ENCODE measurements at places on chromosomes 6 and 20.

GRCh38 chr20:4068708-4069107, 53.4 kb upstream of the RNF24 start:
- no peak overlapping the region for H3K4me3 ChIP-seq
- no peak for DNase-seq
- H3K27ac ChIP-seq = no peak overlapping the region

- peaks cover 14% of the 10 kb centered on the region for H3K4me1 ChIP-seq
- no peak overlapping the region for H3K4me3 ChIP-seq
- peaks cover 3% of the 10 kb centered on the region for H3K27me3 ChIP-seq
- no peak overlapping the region for H3K27ac ChIP-seq
- no peaks in the 10 kb centered on the region for H3K36me3 ChIP-seq
Measured at GRCh38 chr6:31187780-31188194, 17.3 kb upstream of the POU5F1 start.

DNA sequence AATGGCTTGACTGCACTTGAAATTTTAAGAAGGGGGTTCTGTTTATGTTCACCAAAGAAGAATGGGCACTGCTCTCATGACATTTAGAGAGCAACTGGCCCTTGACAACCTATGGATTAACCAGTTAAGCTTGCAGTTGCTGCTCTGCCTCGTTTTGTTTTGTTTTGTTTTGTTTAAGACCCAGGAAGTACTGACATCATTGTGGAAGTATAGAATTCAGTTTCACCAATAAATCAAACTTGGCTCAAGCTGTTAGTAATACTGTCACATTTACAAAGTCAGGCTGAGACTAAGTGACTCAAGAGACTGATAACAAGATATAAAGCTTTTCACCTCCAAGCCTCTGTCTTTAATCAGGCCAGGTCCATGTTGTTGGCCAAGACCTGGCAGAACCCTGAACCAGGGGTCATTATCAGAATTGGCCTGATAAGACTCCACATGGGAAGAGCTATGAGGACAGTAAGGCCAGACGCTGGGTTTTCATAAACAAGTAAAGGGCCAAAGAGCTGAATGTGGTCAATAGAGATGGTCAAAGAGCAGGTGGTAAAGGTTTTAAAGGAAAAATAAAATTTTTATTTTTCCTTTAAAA, 99.4 kb upstream of the VGLL2 start:
- no peak overlapping the region for H3K4me3 ChIP-seq
- H3K27me3 ChIP-seq = no peaks in the 10 kb centered on the region
- no peaks in the 10 kb centered on the region for H3K4me1 ChIP-seq
- no peak overlapping the region for H3K27ac ChIP-seq
- no peak for DNase-seq

DNA sequence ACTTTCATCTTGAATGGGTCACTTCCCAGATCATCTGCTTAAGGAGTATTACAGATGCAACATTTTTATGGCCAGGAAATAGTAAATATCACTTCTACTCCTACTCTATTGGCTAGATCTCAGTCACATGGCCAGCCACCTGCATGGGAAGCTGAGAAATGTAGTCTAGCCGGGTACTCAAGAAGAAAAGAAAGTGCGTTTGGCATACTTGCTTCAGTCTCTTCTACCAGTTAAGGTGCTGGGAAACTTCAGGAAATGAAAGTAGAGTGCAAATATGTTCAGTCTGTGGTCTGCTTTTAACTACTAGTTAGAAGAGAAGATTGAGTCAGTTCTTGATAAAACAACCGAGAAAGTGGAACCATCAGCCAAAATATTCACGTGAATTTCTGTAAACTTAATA, 129.2 kb downstream of the PDSS2 start:
- H3K27me3 ChIP-seq = no peaks in the 10 kb centered on the region
- H3K4me1 ChIP-seq = peaks cover 15% of the 10 kb centered on the region
- H3K36me3 ChIP-seq = peaks cover 9% of the 10 kb centered on the region
- no peak for DNase-seq

DNA sequence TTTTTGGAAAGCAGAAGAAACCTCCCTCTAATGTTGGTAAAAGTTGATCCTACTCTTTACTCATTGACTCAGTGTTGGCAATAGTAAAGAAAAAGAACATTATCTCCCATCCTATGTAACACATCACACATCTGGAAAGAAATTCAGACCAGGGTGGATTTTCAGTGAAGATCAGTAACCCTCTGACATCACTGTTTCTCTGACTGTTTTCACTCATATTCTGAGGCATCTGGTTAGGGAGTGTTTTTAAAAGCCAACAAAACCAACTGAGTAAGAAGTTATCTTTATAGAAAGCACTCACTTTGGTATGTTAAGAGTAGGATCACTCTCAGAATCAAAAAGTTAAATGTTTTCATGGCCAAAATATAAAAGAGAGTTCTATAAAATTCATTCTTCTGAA, 143.6 kb downstream of the DST start:
- no peak overlapping the region for H3K4me3 ChIP-seq
- DNase-seq = no peak
- H3K36me3 ChIP-seq = no peaks in the 10 kb centered on the region
- no peaks in the 10 kb centered on the region for H3K4me1 ChIP-seq
- H3K27me3 ChIP-seq = no peaks in the 10 kb centered on the region

DNA sequence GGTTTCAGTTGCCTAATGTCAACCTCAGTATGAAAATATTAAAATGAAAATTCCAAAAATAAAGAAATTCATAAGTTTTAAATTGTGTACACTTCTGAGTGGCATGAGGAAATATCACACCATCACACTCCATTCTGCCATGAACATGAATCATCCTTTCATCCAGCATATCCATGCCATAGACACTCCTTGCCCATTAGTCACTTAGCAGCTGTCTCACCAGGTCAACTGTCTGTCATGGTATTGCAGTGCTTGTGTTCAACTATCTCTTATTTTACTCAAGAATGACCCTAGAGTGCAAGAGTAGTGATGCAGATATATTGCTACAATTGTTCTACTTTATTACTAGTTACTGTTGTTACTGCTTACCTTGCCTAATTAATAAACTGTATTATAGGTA, 712.4 kb downstream of the EPHA7 start:
- DNase-seq = no peak
- no peak overlapping the region for H3K27ac ChIP-seq
- H3K4me1 ChIP-seq = no peaks in the 10 kb centered on the region
- no peak overlapping the region for H3K4me3 ChIP-seq

DNA sequence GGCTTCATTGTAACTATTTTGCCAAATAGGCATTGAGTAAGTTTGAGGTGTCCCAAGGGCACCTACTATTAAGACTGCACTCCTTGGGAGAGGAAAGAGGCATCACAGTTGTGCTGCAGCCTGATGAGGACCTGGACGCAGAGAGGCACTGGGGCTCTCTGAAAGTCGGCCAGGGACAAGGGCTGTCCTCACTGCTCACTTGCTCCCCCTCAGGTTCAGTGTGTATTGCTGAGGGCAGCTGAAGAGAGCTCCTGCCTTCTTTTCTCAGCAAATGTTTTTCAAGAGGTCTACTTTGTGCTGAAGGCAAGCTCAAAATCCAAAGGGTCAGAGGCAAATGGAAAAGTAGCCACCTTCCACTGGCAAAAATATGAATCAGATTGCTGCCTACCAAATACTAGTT, 331.8 kb downstream of the RIMS1 start:
- no peak overlapping the region for H3K4me3 ChIP-seq
- no peaks in the 10 kb centered on the region for H3K4me1 ChIP-seq
- H3K27me3 ChIP-seq = no peaks in the 10 kb centered on the region
- no peak overlapping the region for H3K27ac ChIP-seq
